ENCODE measurements at places on chromosomes 2 and 18.
A peak's percentile ranks its signal among the peaks of the same experiment; 100 is the strongest.

DNA sequence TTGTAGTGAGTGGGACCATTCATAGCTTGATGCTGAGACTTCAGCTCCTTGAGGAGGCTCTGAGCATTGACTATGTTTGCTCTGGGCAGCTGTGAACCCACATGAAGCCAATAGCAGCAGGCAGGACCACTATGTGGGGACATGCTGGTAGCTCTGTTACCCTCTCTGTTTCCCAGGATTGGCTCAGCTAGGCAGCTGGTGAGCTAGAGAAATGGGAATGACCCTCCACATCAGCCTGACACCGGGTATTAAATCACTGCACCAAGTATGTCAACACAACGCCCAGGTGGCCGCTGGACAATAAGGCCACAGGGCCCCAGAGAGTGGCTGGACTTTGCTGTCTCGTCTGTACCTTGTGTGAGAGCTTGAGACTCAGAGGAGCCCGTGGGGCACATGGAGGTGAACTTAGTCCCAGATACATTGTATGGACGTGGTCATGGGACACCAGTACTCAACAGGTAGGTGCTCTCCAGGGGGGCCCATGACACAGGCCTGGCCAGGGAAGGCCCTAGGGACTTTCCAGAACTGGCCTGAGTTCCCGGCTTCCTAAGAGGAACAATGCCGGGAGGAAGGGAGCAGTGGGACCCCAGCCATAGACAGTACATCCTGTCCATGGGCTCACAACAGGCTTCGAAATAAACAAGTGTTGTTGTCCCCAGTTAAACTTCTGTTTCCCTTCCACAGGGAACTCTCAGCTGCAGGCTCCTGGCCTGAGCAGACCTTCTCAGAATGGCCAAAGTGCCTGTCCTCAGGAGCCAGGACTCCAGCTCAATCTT is 35.2 kb downstream of the HS1BP3 start:
- DNase-seq, result peak; percentile 70

- DNase-seq, result no peak
Measured at GRCh38 chr2:241852116-241852980, 6.3 kb downstream of the PDCD1 start.

DNA sequence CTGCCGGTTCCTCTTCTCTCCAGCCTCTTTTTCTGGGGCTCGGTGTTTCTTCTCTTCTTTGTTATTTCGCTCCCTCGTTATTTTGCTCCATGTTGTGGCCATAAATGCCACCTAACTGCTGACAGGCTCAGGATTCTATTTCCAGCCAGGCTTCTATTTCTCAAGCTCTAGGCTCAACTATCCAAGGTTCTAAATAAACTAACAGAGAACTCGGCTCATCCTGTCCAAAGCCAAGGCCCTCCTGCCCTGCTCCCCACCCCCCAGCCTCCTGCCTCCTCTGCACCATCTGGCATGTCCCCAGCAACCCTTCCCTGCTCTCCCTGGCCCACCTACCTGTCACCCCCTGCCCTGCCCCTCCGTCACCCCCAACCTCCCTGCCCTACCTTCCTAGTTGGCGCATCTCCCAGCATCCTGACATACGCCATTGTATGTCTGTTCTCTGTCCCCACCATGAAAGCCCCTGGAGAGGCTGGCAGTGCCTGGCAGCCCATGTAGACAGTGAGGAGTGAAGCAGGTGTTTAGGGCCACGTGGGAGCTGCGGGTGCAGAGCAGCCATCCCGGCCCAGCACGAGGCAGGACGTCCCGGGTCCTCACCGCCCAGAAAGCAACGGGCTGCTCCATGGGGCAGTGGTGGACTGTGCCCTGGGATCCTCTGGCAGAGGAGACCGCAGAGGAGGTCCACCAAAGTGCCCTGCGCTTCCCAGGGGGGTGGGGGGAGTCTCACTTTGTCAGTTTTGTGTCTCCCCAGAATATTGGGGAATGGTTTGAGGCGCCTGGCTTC is 186.9 kb downstream of the TWIST2 start:
- DNase-seq, result no peak

DNA sequence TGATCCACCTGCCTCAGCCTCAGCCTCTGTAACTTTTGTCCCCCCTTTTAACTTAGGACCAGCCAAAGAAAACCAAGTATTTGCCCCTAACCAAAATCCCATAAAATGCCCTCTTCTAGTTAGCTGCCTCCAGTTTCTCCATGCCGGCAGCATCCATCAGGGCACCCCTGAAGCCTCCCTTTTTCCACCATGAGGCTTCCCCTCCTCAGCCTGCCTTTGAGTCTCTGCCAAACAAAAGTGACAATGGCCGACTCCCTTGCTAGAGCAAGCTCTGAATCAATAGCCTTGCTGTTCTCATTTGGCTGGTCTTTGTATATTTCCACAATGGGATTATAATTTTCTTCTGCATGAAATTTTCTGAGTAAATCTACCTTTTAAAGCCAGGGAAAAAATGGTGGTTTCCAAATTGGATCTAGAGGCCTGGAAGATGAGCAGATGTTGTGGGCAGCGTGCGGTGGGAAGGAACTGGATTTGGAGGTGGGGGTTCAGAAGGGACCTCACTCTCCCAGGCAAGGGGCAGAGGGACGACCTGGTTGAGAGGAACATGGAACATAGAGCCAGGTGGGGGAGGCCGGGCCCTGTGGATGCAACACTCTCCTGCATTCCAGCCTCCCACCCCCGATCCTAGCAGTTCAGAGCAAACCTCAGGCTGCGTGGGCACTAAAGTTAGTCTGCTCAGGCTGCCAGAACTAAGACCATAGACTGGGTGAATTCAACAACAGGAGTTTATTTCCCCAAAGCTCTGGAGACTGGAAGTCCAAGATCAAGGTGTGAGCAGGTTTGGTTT is 80.6 kb downstream of the HS6ST1 start:
- DNase-seq, result no peak

- no peak for DNase-seq
Measured at GRCh38 chr2:105701042-105701441, 43.7 kb upstream of the NCK2 start.

DNA sequence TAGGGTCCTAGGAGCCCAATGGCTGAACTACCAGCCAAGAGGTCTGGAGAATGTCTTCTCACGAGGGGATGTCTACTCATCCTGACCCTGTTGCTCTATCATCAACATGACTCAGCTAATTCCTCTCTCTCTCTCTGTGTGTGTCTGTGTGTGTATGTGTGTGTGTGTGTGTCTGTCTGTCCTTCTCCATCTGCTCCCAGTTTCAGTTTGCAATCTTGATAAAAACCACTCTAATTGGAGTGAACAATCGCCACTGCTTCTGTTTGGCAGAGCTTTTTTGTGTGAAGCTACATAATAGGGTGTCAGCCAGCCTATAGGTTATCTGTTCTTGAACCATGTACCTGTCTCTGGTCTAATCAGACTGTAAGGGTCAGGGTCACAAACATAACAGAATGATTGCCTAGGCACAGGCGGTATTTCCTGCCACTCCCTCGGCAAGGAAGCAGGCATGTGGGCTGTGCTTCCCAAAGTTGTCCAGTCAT is 219.8 kb downstream of the SH3BP4 start:
- no peak for DNase-seq

- DNase-seq, result peak; percentile 17
Measured at GRCh38 chr18:44036501-44036900, 644.2 kb upstream of the SETBP1 start.

- no peak for DNase-seq
Measured at GRCh38 chr18:37124516-37124915, 295.6 kb downstream of the KIAA1328 start.

GRCh38 chr2:164024396-164024795 is 288.6 kb upstream of the FIGN start:
- DNase-seq, result no peak

DNA sequence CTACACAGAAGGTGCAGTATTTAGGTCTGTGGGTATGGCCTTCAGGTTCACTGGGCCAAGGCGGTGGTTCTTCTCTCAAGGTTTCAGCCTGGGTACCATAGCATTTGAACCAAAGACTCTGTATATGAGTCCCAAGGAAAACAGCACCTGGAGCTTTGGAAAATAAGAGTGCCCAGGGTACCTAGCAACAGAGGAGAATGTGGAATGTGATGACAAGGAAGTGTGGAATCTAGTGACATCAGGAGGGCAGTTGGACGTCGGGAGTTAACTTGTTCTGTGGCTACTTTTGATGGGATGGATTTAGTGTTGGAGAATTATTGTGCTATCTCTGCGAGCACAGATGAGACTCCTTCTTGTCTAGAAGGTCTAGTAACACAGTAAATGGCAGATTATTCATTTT is 201.2 kb downstream of the NOL4 start:
- DNase-seq, result no peak

DNA sequence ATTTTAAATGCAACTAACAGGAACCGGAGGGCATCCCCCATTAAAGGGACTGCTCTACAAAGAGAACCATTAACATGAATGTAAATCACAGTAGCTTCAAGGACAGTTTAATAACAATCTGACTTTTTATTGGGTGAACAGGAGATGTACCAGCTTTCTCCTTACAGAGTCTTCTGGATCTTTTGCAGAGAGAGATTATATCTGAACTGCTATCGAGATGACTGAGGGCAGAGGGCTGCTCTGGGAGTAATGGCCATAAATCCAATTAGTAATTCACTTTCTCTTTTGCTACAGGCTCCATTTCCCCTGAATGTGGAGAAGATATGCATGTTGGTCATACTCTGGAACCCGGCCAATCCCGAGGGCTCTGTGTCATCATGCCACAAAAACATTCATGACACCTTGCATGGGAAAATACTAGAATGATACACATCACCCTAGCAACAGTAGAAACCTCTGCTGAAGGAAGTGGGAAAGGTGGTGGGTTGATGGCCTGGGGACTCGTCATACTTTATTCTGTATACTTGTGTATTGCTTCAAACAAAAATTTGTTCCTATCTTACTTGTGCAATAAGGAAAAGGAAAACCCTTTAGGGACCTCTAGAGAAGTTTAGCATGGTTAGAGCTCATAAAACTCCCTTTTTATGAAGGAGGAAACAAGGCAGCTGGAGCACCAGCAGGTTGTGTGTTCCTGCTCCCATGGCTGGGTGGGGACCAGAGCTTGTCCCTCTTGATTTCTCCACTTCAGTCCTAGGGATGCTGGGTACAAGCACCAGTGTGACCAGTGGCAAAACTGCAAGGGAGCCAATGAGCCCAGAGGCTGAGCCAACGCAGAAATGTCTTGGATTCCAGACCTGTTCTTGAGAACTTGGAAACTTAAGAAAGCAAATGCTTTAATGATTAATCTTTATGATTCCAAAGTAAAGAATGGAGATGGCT is 26.0 kb downstream of the CTAGE1 start:
- DNase-seq, result peak; percentile 95

- DNase-seq, result no peak
Measured at GRCh38 chr2:163646687-163647086, 89.1 kb downstream of the FIGN start.

Data from endothelial cell of umbilical vein (primary cell).